ENCODE measurements at places on chromosomes 6 and 20. TPM values are rescaled to one million over a fixed set of nuclear protein-coding genes. Genes with fewer than 3 reads are reported as not detected.

Gene FAM83B
- total RNA-seq = not detected

Gene LST1
- 21.6 TPM for total RNA-seq

Gene DDR1
- 20.7 TPM for total RNA-seq

Gene MEI4
- total RNA-seq = not detected

Gene UBE3D
- 6.0 TPM for total RNA-seq

Gene ARG1
- not detected for total RNA-seq

Gene ARFGAP1
- total RNA-seq = 108 TPM

Gene RFX6
- not detected for total RNA-seq

Gene EGFL8
- 13.4 TPM for total RNA-seq

Data from activated naive CD4-positive, alpha-beta T cell treated with anti-CD3 and anti-CD28 coated beads, Interleukin-2, amount 50 U/mL, for 72 hours (primary cell).